ENCODE measurements at places on chromosomes 12 and 14.

- no peak for DNase-seq
Observed at GRCh38 chr12:68910128-68910527, 22.8 kb downstream of the CPM start.

- DNase-seq, result no peak
Observed at GRCh38 chr14:28783664-28784063, 17.1 kb downstream of the FOXG1 start.

DNA sequence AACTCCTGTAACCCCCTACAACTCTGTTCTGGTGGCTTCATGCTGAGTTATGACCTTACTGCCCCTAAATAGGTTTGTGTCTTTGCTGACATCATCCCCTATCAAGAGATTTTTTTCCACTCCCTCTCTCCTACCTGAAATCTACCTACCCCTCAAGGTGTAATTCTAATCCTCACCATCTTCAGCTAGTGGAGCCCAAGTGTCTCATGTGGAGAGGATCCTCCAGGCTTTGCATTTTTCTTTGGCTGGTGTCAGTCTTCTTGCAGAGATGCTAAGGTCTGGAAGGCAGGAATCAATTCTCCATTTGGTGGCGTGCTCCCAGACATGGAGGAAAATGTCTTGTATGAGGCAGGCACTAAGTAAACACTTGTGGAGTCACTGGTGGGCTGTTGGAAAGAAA is 74.8 kb upstream of the PRMT8 start:
- DNase-seq, result no peak

DNA sequence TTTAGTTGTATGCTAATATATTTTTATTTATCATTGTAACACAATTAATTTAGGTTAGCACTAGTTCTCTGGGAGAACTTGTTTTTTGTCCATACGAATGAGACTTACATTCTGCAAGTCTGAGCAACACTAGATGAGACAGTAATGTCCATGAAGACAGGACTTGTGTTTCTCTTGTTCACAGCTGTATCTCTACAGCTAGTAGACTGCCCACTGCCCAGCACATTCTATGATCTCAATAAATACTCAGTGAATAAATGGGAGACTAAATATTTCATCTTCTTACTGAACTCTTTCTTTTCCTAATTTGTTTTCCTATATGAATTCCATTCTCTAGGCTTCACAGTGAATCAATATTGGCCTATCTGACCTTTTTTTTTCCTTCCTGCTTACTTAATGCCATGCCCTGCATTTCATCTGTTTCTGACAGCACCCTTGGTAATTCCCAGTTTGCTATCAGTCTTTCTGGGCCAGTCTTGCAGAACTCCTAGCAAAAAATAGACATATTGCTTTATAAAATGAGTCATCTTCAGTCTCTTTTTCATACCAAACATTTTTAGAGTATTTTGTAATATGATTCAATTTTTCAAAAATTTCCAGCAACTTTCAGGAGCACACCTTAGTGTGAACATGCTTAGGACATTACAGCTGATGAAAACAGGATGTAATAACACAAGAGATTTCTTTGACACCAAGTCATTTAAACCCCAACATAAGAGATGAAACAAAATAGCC is 185.5 kb upstream of the ATP2B1 start:
- DNase-seq, result no peak

- DNase-seq, result no peak
Observed at GRCh38 chr14:60133487-60133886, 31.7 kb downstream of the DHRS7 start.

DNA sequence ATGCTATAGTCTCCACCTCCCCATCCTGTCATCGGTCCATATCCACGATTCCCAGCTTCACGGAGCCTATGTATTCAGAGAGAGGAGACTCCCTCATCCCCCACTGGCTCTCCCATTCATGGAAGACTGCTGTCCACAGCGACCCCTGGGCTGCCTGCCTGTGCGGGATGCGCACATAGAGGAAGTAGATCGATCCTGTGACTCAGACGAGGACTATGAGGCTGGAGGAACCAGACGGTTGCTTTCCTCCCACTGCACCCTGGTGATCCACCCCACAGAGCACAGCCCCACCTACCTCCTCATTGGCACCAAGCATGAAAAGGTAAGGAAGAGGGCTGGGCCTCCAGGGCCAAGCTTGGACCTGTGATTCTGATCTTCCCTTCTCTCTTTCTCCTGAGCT is 24.4 kb downstream of the PIGH start:
- DNase-seq, result no peak

- DNase-seq, result no peak
Observed at GRCh38 chr12:29343022-29343799, 37.8 kb downstream of the ERGIC2 start.

GRCh38 chr12:92769124-92769901 is 66.5 kb downstream of the PLEKHG7 start:
- DNase-seq, result no peak

- DNase-seq, result no peak
Observed at GRCh38 chr12:111685322-111685810, 390 bp downstream of the BRAP start.

- no peak for DNase-seq
Observed at GRCh38 chr12:27014859-27015729, 910 bp upstream of the TM7SF3 start.

DNA sequence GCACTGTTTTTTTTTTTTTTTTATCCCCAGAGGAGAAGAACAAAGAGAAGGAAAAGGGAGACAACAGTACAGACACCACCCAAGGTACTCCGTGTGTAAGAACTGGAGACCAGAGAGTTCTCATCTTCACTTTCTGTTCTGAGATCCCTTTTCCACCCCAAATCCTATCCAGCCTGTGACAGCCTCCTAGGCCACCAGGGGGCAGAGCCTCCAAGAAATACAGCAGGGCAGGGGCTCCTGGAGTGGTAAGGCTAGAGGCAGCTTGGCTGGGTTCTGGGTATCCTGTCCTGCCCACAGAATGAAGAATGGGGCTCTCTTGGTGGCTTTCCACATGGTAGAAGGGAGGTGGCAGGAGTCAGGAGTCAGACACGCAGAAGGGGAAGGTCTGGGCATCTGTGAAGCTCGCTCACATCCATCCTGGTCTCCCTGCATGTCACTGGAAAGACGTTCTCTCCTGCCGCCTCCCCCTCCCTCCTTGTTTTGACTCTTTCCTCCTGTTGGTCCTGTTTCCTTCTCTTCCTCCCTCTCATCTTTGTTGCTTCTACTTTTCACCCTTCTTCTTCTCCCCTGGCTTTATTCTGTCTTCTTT is 12.0 kb downstream of the CLSTN3 start:
- DNase-seq, result peak; percentile 5

DNA sequence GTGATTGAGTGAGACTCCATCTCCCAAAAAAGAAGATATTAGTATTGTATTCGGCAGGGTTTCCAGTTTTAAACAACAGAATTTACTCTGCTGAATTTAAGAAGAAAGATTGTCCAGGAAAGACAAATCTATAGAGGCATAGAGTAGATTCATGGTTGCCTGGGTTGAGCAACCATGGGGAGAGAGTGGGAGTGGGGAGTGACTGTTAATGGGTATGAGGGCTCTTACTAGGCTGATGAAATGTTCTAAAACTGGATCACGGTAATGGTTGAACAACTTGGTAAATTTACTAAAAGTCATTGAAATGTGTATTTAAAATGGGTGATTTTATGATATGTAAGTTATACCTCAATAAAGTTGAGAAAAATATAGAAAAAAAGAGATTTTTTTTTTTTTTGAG is 13.9 kb upstream of the C12orf76 start:
- DNase-seq, result no peak

GRCh38 chr14:85934886-85935254 is 404.9 kb downstream of the FLRT2 start:
- DNase-seq, result peak; percentile 63

DNA sequence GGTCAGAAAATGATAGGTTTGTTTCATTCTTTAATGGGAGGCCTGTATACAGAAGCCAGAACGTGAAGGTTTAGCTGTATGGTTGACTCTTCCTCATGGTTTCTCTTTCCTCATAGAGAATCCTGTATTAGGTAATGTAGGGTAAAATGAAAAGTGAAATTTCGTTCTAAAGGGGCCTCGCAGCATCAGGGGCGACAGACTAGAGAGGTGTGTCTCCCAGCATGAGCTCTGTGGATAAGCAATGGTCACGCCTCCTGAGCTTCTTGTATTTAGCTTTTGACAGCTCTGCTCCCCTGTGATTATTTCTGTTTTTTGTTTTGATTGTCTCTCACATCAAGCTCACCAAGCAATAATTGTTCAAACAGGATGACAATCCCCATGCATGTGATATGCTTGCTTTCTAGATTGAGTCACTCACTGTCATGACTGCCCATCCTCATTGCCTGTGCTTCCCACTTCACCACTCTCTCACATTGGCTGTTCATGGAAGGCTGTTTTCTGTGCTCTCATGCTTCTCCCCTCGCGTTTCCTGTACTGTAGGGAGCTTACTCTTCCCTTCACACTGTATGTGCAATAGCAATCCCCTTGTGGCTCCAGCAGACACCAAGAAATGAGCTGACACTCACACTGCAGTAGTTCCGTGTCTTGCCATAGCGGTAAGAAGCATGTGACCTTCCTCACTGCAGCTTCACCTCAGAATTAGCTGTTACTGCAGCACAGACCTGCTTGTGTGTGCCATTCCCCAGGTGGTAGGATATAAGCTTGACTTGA is 44.0 kb downstream of the RAD52 start:
- DNase-seq, result no peak

DNA sequence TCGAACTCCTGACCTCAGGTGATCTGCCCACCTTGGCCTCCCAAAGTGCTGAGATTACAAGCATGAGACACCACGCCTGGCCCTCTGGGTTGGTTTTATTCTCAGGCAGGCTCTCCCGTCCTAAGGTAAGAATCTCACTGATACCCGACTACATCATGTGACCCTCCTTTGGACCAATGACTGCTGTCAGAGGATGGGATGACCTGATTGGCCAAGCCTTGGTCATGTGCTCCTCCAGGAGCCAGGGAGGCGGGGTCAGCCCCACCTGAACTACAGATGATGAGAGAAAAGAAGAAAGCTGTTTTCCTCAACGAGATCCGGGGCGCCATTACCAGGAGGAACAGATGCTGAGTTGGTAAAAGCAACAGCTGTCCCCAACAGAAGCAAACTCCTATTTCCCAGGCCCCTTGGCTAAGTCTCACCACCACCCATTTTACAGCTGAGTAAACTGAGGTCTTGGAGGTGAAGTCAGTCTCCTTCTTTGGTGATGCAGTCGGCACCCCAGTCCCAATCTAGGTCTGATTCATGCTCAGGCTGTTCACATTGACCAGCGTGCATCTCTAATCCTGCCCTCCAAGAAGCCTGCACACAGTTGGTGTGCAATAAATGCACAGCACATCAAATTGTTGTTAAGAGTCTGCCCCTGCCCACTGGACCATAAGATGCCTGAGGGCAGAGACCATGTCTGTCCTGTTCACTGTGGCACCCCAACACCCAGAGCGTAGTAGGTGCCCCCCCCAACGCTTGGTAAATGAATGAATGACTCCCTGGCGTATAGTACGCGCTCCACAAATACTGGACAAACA is 118.8 kb downstream of the SCARB1 start:
- no peak for DNase-seq

DNA sequence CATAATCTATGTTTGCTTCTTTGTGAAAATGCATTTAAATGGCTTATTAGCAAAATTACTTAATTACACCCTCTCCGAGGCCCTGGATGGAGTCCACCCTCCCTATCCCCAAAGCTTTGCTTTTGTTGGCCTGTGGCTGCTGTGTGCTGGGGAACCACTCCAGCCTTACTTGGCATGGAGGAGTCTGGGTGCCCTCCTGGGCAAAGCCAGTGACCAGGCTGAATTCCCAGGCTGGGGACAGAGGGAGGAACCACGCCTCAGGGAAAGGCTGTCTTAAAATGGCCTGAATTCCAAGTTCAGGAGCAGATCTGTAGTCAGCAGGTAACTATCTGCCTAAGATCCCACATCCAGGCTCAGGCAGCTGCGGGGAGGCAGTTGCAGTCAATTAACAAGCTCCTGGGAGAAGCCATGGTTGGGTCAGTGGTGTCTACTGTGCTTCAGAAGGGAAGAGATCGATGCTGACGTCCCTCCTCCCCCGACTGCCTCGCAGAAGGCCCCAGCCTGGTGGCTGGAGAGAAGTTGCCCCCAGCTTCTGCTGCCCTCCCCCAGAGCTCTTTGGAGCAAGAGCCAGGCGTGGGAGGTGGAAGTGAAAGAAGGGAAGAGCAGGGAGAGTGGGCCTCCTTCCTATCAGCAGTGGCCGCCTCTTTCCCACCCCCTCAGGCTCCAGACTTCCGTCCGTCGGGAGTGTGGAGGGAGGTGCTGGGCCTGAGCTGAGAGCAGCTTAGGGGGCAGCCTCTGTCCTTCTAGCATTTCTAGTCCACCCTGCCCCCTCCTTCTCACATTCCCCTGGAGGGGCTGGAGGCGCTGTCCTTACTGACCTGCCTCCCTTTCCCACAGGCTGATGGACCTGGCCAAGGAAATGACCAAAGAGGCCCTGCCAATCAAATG is 11.3 kb downstream of the VASH1 start:
- DNase-seq, result no peak

DNA sequence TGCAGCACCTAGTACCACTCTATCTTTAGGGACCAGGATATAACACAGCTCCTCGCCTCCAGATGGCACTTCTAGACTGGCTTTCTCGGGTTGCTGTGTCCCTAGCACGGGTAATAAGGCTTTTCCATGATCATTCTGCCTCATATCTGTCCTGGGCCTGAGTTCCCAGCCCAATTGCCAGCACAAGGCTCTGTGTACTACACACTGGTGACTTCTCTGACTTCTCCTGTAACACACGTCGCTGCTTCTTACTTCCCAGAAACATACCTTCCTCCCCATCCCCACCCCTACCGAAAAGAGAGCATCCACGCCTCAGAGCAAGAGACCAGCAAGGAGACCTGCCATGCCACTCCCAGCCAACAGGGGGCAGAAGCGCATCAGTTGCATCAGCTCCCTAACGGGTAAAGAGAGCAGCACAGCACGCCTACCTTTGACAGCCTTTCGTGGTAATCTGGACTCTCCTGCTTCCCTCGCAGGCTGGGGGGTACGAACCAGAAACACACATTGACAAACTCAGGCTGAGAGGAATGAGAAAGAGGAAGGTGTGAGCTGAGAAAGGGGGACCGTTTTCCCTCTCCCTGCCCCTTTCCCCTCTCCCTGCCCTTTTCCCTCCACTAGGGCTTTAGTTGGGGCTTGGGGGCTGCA is 21.2 kb upstream of the ZNF740 start:
- DNase-seq, result peak; percentile 34

DNA sequence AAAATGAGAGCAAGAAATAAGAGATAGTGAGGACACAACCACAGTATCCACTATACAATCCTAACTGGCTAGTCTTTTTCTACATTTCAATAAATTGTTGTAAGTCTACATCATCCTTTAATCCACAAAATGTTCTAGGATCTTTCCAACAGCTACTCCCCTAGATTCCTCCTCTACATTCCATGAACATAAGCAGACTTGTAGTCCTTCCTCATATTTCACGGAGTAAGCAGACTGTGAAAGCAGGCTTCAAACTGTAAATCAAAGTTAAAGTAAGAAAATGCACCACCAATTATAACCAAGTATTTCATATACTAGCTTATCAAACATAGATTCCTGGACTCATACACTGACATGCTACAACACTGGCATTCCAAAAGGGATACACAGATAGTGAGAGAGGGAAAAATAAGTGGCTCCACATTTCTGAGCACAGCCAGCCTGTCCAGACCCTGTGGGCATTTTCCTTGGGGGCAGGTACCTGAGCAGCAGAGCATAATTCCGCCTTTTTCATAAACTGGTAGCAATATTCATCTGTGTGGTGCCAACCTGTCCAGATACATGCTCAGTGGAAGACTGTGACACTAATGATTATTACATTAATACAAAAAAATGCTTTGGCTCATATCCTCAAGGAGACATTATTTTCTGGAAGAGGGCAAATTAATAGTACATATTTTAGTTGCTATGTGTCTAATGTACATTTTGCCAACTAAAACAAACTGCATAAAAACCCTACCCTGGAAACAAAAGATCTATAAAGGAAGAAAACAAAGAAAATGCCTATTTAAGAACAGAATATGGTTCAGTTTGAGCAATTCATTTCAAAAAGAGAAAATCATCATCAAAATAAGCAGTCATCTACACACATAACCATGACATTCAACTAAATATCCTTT is 113.3 kb upstream of the FSCB start:
- no peak for DNase-seq
